ENCODE measurements at places on chromosomes 6 and 20.

DNA sequence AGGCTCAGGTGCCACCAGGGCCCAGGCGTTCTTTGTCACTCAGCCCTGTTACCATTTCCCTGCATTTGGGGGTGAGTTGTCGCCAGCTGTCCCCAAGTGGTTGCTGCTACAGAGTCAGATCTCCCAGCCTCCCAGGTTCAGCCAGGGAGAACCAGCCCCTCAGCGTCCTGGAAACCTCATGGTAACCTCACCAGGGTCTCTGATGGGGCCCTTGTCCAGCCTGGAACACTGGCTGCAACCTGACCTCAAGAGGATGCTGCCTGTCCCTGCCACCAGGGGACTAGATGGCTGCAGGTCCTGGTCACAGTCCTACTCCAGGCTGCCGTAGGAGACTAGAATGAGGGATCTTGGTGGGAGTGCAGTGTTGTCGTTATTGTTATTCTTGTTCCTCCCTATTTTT, 228.3 kb upstream of the PDE10A start:
- DNase-seq, result no peak

- no peak for DNase-seq
Measured at GRCh38 chr20:54122681-54123586, 50.9 kb downstream of the CYP24A1 start.

DNA sequence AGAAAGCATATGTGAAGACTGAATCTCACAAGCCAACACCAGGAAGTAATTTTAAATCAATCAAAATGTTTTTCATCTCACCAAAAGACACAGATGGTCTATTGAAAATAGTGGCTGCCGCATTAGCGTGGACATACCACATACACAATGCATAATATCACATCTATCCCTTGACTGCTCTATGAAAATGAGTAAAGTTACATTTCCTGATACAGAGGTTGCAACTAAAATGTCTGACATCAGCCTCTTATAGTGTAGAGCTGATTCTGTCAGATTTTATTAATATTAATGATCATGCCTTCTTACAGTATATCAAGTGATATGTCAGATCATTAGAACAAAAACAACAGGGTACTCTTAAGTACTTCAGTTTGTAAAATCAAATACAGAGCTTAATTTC, 339.8 kb upstream of the EPHA7 start:
- no peak for DNase-seq

DNA sequence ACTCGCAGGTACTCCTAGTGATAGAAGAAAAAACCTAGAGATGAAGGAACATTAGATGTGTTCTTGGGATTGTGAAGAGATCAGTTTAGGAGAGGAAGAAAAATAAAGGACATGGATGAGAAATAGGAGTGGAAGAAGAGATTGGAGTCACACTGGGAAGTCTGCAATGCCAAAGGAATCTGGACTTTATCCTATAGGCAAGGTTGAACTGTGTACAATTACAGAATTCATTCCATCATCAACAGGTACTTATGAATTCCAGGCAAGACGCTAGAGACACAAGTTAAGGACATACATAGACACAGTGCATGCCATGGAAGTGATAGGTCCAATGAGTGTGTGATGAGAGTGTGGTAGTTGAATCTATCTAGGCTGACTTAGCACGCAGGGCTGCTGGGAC, 101.3 kb downstream of the EDN1 start:
- no peak for DNase-seq

DNA sequence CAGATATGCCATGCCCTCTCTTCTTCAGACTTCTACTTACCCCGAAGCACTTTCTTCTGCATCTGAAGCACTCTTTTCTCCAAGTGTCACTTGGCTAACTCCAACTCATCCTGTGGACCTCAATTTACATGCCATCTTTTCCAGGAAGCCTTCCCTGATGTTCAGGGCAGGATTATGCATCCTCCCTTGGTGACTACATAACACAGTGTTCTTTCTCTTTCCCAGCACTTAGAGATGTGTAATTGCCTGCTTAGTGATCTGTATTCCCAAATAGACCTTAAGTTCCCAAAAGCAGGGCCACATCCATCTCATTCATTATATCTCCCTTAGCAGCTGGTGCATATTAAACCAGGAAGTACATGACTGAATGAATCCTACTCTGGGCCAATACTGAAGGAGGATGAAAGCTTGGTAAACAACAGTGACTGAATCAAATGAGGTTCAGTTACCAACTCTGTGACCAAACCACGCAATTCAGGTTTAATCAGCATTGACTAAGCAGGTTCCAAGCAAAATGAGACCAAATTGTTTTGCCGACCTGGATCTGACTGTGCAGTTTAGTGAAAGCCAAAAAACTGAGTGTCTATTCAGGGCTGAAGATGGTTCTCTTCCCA, 121.4 kb upstream of the TCF21 start:
- no peak for DNase-seq

- DNase-seq, result no peak
Measured at GRCh38 chr6:75755704-75756103, 6.7 kb downstream of the MYO6 start.

DNA sequence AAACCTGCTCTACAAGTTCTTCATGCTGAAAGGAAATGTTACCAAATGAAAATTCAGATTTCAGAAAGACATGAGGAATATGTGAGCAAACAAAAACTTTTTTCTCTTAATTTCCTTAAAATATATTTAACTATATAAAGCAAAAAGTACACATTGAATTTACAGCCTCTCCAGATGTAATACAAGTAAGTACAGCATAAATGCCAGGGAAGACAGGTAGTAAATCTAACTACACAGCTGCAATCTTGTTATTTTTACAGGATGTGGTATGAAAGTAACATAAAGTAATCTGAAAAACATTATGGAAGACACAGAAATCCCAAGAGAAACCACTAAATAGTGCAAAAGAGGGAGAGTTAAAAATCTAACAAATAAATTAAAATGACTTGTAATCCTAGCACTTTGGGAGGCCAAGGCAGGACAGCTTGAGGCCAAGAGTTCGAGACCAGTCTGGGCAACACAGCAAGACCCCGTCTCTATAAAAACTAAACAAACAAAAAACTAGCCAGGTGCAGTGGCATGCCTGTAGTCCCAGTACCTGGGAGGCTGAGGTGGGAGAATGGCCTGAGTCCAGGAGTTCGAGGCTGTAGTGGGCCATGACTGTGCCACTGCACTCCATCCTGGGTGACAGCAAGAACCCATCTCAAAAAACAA, 50.7 kb downstream of the FAM8A1 start:
- DNase-seq, result no peak

DNA sequence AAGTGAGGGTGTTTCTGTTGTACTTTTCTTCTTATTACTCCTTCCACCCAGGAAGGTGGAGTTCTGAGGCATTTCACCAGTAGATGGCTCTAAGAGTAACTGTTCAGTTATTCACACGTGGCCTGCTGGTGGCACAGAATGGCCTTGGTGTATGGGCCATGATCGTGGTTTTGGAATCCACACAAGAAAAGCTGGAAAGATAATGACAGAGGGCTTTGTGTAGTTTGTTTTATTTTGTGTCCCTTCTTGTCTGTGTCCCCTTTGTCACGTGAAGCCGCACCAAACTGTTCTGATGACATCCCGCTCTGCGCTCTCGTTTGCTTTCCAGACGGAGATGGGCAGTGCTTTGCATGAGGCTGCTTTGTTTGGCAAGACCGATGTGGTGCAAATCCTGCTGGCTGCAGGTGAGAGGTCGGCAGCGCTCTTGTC, 93.4 kb downstream of the ANKS1A start:
- DNase-seq, result no peak

DNA sequence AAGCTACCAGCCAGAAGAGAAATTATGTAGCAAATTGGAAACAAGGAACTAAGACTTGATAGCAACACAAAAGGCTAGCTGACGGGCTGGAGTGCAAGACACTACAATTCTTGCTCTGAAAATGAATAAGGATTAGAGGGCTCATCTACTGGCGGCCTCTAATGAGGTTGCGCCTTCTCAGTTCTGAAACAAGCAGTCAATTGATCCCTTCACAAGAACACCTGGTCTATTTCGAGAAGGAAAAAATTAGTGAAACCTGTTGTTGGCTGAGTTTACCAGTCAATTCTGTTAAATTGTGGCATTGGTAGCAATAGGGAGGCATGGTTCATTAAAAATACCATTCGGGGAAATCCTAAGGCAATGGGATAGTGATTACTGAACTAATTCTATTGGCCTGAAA, 74.8 kb upstream of the JARID2 start:
- no peak for DNase-seq

DNA sequence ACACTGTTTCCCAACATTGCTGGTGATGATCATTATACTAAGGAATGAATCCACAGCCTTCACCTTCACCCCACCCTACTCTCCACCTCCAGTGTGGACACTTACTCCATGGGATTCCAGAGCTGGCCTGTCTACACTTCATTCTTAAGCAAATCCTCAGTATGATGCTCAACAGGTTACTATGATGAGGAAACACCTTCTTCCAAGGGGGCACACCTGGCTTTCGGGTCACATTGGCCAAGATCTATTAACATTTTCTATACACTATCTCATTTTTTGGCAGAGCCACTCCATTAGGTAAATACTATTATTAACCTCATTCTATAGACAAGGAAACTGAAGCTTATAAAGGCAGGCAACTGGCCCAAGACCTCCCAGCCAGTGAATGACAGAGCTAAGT, 8.0 kb upstream of the EPPIN start:
- no peak for DNase-seq

GRCh38 chr20:62163986-62164762, 18.7 kb upstream of the MTG2 start:
- no peak for DNase-seq

DNA sequence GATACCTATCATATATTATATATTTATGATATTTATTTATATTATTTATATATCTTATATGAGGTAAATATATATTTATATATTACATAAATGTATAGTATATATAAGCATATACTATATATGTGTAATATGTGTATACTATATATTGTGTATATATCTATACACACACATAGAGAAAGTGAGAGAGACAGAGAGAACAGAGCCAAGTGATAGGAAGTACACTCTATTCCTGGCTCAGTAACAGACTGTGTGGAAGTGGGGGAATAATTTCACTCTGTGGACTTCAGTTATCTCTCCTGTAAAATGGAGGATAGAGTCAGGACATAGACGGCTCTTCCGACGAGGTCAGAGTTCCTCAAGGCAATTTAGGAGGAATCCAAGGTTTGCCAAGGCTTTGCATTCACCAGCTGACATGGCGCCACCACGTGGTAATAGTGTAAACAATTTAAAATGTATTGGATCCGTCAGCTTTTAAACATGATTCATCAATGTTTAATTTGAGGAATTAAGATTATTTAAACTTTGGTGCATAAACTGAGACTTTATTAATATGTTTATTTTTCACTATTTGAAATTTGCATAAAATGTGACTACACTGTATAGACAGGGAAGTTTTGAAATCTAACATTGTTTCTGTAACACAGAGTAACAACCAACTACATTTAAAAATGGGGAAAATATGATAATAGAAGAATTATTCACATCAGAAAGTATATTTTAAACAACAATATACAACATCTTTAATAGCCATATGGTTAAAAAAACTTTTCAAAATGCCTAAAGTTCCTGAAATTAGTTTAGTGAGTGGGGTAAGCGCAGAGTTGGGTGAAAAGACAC, 75.4 kb upstream of the TMEM244 start:
- no peak for DNase-seq

DNA sequence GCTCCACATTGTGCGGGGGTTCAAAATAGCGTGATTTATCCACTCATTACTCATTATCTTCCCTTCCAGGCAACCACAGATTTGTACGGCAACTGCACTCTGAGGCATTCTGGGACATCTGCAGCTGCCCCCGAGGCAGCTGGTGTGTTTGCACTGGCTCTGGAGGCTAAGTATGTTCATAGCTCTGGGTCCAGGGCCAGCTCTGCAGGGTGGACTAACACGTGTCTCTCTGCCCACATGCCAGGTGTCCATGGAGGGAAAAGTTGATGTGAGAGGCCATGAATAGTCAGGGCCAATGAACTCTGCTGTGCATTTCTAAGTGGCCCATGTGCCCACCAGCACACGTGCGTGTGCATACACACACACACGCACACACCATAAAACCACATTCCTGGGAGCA, 74.9 kb downstream of the BFSP1 start:
- DNase-seq, result no peak

Data from progenitor cell of endocrine pancreas (in vitro differentiated cells).